Left ventricle myocardium inferior (tissue), 1 donor: ENCODE measurements at places on chromosomes 1 and 21.

DNA sequence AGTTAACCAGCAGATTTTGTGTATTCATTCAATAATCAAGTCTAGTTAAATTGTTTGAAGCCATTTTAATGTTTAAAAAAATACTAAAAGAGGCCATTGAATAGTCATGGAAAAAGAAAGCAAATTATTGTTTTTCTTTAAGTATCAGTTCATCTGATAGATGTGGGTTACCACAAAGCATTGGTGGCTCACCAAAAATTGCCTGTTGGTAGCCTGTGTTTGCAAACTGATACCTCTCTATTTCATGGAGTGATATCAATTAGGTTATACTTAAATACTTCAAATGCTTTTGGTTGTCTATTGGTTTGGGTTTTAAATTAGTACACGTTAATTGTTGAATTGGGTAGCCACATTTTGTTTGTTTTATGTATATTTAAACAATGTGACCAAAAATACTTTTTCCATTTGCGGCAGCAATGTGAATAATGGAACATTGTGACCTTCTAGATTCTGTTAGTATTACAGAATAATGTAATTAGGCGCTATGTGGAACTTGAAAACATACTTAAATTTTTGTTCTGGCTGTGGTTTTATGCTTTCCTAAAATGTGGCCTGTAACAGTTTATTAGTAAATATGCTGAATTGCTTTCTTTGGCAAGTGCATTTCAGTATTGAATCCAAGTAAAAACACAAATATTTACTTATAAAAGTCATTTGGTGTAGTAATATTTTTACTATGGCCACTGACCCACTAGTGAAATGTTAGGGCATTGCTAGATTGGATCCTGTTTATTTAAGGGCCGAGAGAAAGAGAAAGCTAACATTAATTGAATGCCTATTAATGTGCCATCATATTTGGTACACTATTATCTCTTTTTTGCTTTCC is 37.1 kb upstream of the NBL1 start:
- DNase-seq: no peak

GRCh38 chr1:51728611-51729155 is 111.8 kb downstream of the OSBPL9 start:
- no peak for DNase-seq

GRCh38 chr1:204505674-204506200 is 10.5 kb upstream of the MDM4 start:
- no peak for DNase-seq

- no peak for DNase-seq
Observed at GRCh38 chr21:41891132-41891531, 12.0 kb upstream of the PRDM15 start.

GRCh38 chr1:183512450-183512849 is 40.2 kb downstream of the SMG7 start:
- no peak for DNase-seq

- no peak for DNase-seq
Observed at GRCh38 chr1:200338451-200338850, 71.4 kb downstream of the ZNF281 start.

DNA sequence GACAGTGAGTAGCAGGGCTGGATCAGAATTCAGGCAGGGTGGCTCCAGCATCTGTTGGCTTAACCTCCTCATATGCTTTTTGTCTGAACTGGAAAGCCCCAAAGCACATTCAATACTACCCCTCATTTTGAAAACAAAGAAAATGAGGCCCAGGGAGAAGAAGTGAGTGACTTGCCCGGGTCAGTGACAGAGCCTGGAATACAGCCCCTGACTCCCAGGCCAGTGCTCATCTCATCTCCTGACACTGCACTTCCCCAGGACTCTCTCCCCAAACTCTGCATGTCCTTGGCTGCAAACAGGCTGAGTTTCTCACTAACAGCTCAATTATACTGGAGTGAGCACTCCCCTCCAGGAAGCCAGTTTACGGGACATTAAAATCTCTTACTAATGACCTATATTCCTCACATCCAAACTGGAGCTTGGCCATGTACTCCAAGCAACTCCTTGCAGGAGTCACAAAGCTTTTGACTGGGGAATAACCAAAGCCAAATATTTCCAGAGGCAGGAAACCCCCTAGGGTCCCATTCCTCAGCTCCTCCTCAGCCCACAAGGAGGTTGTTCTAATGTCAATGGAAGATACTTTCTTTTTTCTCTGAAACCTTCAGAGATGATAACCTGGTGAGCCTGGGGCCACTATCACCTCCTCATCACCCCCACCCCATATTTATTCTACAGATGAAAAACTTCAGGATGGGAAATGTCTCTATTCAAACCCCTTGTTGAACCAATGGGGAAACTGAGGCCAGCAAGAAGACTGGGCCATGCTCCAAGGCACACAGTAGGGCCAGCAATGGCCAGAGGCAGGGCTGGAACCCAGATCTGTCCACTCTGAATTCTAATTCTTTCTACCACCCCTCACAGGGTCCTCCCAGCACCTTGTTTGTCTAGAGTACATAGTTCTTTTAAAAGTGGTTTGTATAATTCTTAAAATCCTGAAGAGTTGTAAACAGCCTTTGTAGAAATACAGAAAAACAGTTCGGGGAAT is 127.0 kb downstream of the PLPP3 start:
- DNase-seq: no peak

GRCh38 chr1:69492286-69492685 is 75.4 kb upstream of the LRRC7 start:
- DNase-seq: no peak

- DNase-seq: no peak
Observed at GRCh38 chr1:156406251-156406650, 37.2 kb downstream of the RHBG start.

- DNase-seq: no peak
Observed at GRCh38 chr1:178308438-178308837, 188.3 kb downstream of the CLEC20A start.

GRCh38 chr1:27408151-27408550 is 15.7 kb downstream of the GPR3 start:
- DNase-seq: no peak

- no peak for DNase-seq
Observed at GRCh38 chr1:61322008-61322744, 239.8 kb downstream of the NFIA start.

- DNase-seq: no peak
Observed at GRCh38 chr1:230499496-230499895, 73.4 kb upstream of the PGBD5 start.

- no peak for DNase-seq
Observed at GRCh38 chr1:95252422-95252821, 18.4 kb downstream of the RWDD3 start.

- DNase-seq: no peak
Observed at GRCh38 chr21:31888936-31889371, 16.1 kb downstream of the HUNK start.

DNA sequence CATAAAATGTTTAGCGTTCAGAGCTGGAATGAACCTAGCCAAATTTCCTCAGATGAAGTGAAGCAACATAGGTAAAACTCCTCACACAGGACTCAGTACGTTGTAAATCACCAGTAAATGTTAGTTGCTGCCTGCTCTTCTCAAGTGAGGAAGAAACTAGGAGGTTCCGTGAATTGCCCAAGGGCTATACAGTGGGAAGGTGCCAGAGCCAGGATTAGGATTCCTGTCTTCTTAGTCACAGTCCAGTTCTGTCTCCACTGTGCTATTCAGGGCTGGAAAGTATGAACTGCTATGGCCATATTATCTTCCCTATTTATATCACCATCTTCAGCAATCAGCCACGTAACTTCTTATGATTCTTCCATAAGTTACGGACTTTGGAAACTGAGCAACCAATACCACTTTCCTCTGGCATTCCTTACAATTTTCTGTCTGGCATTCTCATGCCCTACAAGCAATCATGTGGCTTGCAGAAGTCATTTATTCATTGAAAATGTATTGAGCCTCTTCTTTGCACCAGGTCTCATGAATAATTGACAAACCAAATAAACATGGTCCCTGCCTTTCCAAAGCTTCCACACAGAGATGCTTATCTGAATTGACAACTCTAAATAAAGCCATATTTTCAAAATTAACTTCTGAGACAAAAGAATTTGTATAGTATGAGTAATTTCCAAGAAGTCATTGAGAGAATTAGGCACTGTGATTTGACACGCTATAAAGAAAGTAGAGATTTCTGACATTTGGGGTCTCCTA is 271.6 kb upstream of the SGIP1 start:
- no peak for DNase-seq

GRCh38 chr1:66495495-66495894 is 38.5 kb upstream of the SGIP1 start:
- no peak for DNase-seq

DNA sequence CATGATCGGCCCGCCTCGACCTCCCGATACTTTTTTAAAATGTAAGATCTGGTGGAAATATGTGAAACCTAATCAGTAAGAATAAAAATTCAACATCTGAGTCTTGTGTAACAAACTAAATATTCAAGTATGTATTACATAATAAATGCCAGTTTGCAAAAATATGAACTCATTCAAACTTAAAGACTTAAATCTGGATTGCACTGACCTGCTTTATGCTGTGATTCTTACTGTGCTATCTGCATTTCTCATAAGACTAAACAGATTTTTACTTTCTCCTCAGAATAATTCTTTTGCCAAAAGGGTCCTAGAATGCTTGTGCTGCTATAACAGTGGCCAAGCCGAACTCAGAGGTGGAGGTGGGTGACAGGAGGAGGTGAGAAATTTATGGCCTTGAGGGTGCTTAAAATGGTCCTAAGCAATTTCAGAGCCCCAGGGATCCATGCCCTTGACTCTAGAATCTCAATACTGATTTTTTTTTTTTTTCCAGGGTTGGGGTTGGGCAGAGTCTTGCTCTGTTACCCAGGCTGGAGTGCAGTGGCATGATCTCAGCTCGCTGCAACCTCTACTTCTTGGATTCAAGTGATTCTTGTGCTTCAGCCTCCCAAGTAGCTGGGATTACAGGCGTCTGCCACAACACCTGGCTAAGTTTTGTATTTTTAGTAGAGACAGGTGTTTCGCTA is 38.2 kb downstream of the IL23R start:
- DNase-seq: no peak

GRCh38 chr1:215682232-215682631 is 115.1 kb downstream of the KCTD3 start:
- no peak for DNase-seq

DNA sequence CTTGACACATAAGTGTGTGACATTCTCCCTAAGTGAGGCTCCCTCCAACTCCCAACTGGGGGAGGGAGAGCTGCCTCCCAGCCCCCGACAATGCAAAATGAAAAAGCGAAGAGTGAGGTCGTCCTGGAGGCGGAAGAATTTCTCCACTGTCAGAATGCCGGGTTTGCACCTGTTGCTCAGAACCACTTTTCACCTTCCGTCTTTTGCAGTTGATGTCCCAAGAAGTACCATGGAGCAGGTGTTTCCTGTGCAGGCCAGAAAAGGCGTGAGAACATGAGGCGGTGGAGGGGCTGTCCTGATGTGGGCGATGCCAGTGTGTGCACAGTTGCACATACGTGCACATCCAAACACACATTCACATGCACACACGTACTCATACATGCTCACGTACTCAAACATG is 158.6 kb upstream of the AJAP1 start:
- no peak for DNase-seq

DNA sequence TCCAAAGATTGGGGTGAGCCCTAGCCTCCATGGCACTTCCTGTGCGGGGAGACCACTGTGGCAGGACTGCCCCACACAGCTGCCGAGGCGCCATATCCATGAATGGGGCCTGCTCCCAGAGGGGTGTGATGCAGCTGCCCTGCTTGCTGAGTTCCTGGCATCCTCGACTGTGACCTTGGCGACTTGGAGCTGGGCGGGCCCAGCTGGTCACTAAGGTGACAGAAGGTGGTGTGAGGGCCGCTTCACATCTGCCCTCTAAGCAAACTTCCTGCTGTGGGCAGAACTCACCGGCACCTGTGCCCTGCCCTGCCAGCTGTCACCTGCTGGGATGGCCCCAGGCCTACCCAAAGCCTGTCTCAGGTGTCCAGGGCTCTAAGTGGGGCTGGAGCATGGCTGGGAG is 9.0 kb downstream of the TMEM61 start:
- no peak for DNase-seq

DNA sequence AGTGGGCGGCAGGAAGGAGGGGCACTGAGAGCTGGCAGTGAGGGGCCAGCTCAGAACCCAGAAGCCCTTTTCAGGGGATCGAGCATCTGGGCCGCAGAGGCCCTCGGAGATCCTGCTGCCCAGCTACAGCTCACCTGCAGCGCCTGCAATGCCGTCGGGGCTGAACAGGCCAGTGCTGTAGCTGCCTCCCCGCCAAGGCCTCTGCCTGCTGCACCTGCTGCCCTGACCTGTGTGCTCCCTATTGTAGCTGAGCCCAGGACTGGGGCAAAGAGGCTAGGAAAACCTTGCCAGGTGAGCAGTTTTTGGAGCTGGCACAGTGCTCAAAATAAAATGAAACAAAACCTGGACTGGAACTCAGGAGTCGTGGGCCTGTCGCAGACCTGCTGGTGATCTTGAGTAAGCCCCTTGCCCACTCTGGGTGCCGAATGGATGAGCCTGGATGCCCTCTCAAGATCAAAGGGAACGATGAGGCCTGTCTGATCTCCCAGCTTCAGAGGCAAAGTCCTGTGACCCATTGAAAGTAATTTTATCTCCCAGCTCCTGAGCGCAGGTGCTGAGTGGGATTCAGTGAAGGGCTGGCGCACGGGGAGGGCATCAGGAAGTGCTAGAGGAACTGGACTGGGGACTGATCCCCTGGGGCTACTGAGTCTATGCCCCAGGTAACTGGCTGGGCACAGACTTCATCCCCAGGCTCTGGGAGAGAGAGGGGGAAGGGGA is 154.6 kb downstream of the FOXD2 start:
- DNase-seq: no peak

DNA sequence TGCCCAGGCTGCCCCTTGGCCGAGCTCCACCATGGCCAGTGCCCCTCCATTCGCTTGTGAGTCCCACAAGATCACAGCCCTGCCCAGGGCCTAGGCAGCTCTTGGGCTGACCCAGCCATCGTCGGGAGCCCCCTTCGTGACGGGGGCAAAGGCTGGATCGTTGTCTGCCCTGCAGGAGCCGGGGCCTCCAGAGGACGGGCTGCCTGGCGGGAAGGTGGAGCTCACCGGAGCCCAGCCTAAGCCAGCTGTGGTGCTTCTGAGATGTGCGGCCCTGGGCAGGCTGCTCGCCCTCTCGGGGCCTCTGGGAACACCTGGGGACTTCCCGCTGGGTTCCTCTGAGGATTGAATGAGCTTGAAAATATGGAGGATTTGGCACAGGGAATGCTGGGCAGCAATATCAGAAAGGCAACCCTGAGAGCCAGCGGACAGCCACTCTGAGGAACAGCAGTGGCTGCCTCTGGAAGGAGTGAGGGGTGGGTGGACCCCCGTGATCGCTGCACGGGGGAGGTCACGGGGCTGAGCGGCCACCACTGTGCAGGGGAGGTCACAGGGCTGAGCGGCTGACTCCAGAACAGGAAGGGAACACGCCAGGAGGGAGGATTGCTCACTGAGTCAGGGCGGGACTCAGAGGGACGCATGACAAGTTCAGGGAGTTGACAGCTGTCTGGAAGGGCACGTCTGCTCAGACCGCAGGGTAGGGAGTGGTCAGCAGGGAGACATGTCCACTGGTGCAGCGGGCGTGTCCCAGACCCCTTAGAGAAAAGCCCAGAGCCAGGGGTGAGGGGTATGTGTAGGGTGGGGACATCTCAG is 19.3 kb downstream of the TP73 start:
- DNase-seq: peak; percentile 10

GRCh38 chr1:39187275-39188046 is 17.0 kb upstream of the MACF1 start:
- DNase-seq: no peak

- DNase-seq: no peak
Observed at GRCh38 chr1:156113282-156113950, 1.1 kb upstream of the LMNA start.

- no peak for DNase-seq
Observed at GRCh38 chr1:184854496-184855140, 100.0 kb upstream of the EDEM3 start.
